G401 (cell line): ENCODE measurements at places on chromosomes 1 and 21. TPM values are rescaled to one million over a fixed set of nuclear protein-coding genes. Genes with fewer than 3 reads are reported as not detected.

NEGR1 gene
- total RNA-seq: 0.03 and 0.06 TPM in 2 replicates

MTARC1 gene
- not detected in 2 replicates for total RNA-seq

TGFBR3 gene
- total RNA-seq: 30.2 and 33.6 TPM in 2 replicates

ASTN1 gene
- not detected in 2 replicates for total RNA-seq

AGPAT3 gene
- total RNA-seq: 5.3 and 14.7 TPM in 2 replicates

DISC1 gene
- 3.1 and 6.1 TPM in 2 replicates for total RNA-seq

SPRR2F gene
- total RNA-seq: not detected in 2 replicates

JAK1 gene
- 30.5 and 67.8 TPM in 2 replicates for total RNA-seq

RNU1-3 gene
- total RNA-seq: not detected in 2 replicates

S100B gene
- not detected in 2 replicates for total RNA-seq

TMEM82 gene
- not detected in 2 replicates for total RNA-seq

S100A7A gene
- total RNA-seq: not detected in 2 replicates

CHODL gene
- 4.2 and 5.5 TPM in 2 replicates for total RNA-seq

ECM1 gene
- 44.5 and 60.0 TPM in 2 replicates for total RNA-seq

HSPA13 gene
- total RNA-seq: 14.3 and 26.5 TPM in 2 replicates

TEDDM1 gene
- total RNA-seq: not detected in 2 replicates

TATDN3 gene
- total RNA-seq: 12.2 and 15.1 TPM in 2 replicates

NUAK2 gene
- total RNA-seq: 6.3 and 8.3 TPM in 2 replicates

GNAT2 gene
- total RNA-seq: not detected in 2 replicates

LHX4 gene
- not detected in 2 replicates for total RNA-seq

VSIG8 gene
- not detected in 2 replicates for total RNA-seq

C1QTNF12 gene
- total RNA-seq: 5.1 and 13.3 TPM in 2 replicates

PTPN22 gene
- not detected in 2 replicates for total RNA-seq

ADCY10 gene
- not detected in 2 replicates for total RNA-seq

NFIA gene
- total RNA-seq: 0.37 and 0.47 TPM in 2 replicates

FMO3 gene
- total RNA-seq: 0.12 TPM in 1 of 2 replicates, not detected in the other

FCRLB gene
- total RNA-seq: 1.5 and 2.7 TPM in 2 replicates

PATJ gene
- 2.6 and 6.0 TPM in 2 replicates for total RNA-seq

CD2 gene
- not detected in 2 replicates for total RNA-seq

TENT5C gene
- total RNA-seq: 0.25 and 0.85 TPM in 2 replicates

HCRTR1 gene
- 2.0 and 4.2 TPM in 2 replicates for total RNA-seq
